ENCODE measurements at places on chromosomes 13 and 19.

DNA sequence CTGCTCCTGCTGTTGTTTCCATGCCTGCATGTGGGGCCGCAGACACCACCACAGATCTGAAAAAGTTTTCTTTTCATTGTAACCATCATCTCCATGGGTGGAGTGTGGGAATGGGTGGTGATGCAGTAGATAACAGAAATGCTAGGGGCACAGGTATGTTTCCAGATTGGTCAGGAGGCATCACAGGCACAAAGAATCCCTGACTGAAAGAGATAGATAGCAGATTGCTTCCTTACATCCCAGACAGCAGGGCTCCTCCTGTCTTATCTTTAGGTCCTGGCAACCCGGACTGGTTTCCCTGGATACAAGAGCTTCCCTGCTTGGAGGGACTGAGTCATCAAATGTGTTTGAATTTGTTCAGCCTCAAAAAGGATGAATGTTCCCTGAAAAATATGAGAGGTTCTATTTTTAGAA, 1937.6 kb downstream of the PCDH9 start:
- DNase-seq: no peak

GRCh38 chr13:72959643-72960042, 99.2 kb upstream of the KLF5 start:
- no peak for DNase-seq

GRCh38 chr13:114143806-114144605, 11.6 kb upstream of the RASA3 start:
- no peak for DNase-seq

DNA sequence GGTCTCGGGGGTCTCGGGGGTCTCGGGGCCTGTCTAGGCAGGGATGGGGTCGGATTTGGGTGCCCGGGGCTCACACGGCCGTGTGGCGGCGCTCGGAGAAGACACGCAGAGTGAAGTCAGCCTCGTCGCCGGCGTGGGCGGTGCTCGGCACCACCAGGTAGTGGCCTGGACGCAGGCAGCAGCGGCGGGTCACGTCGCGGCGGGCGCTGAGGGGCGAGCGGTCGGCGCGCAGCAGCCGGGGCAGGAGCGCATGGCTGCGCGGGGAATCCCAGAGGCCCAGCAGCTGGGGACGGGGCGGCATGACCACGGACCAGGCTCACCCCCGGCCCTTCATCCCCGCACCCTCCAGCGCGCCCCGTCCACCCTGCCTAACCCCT, 8.2 kb downstream of the CAPN12 start:
- peak; percentile 60 for DNase-seq

GRCh38 chr19:13537454-13537853, 31.2 kb upstream of the CACNA1A start:
- DNase-seq: no peak

DNA sequence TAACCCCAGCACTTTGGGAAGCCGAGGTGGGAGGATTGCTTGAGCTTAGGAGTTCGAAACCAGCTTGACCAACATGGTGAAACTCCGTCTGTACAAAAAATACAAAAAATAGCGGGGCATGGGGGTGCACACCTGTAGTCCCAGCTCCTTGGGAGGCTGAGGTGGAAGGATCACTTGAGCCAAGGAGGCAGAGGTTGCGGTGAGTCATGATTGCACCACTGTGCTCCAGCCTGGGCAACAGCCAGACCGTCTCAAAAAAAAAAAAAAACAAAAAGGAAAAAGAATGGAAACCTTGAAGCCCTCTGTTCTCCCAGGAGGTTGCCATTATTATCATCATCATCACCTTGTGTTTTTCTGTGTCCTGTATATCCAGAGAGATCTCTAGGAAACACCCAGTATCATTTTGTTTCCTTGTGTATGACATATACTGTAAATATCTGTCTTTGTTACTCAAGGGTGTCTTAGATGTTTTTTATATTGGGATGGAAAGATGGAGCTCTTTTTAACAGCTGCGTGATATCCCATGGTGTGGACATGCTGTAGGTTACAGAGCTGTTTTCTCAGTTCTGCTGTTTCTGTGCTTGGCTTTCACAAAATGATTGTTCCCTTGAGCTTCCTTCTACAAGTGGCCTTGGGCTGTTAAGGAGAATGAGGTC, 11.8 kb downstream of the CHAF1A start:
- no peak for DNase-seq

- no peak for DNase-seq
These were observed 8.3 kb downstream of the PODNL1 start for GRCh38 chr19:13929956-13930355.

DNA sequence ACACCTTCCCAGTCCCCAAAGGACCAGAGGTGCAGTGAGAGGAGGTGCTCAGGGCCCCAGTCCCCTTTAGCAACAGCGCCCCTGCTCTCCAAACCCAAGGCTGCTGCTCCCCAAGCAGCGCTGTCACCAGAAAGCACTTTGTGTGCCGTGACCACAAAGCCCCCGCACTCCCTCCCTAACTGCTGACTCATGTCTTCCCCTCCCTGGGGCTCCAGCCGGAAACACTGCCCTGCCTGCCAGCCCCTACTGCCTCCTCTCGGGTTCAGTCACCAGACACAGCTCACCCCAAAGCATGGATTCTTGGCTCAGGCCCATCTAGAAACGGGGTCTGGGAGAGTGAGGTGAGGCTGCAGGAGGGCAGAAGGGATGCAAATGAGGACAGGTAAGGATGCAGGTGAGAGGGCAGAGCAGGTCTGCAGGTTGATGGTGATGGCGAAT, 4.9 kb upstream of the TNFSF14 start:
- peak; percentile 85 for DNase-seq

DNA sequence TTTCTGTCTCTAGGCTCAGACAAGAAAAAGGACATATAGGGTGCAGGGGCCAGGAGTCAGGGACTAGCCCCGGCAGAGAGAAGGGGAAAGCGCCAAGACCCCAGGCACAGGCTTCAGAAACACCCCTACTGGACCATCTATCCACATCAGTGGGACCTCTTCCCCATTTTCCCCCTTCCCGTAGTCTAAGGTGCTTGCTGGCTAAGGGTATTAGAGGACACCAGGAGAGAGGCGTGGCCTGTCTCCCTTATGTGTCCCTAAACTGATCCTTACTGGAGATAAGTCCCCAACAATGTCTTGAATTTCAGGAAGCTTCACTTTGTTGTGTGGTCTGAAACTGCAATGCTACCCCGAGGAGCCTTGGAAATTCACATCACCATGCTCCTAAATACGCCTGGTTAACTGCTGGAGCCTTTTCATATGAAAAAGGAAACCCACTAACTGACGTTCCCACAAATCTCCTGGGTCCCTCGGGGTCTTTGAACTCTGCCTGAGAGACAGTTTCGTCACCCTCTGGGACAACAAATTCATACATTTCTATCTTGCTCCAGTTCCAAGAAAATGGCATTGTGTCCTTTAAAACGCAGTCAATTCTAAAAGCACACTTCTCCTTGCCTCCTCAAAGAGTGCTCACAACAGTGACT, 197.7 kb downstream of the COL4A1 start:
- DNase-seq: no peak

DNA sequence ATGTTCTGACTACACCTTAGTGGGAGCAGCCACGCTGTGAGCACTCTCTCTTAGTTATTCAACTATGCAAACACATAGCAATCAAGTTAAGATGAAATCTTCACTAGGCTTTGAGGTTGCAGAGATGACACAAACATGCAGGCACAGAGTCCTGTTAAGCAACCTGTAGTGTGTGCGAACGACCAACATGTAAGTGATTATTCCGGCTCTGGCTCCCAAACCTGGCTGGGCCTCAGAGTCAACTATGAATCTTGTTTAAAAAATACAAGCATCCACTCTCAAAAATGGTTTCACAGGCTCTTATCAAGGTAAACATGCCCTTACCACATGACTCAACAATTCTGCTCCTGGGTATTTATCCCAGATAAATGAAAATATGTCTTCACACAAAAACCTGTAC, 91.4 kb downstream of the IRS2 start:
- no peak for DNase-seq

DNA sequence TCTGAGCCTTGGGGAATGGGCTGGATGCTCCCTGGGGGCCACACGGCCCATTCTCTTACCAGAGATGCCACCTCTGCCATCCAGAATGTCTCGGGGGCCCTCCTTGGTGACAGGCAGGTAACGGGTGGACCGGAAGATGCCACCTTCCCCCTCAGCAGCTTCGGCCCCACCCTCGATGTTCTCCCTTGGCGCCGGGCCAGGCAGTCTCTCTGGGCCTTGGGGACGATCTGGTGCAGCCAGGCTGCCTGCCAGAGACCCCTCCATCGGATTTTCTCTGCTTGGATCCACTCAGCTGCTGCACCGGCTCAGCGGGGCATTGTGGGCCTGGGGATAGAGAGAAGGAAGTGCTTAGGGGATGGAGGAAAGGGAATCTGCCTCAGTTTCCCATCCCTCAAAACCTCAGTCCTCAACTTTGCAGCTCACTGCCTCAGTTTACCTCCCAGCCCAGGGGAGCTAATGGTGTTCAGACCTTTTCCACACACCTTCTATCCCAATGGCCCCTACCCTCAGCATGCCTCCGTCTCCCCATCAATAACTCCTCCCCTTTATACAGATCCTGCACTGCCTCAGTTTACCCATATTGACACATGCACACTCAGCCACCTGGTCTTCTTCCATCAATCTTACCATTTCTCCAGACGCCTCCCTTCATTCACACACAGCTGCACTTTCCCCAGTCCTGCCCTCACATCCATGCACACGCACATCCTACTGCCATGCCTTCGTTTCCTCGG, 1.5 kb downstream of the WIZ start:
- DNase-seq: no peak

GRCh38 chr19:14440049-14440448, 6.9 kb downstream of the PKN1 start:
- peak; percentile 70 for DNase-seq

DNA sequence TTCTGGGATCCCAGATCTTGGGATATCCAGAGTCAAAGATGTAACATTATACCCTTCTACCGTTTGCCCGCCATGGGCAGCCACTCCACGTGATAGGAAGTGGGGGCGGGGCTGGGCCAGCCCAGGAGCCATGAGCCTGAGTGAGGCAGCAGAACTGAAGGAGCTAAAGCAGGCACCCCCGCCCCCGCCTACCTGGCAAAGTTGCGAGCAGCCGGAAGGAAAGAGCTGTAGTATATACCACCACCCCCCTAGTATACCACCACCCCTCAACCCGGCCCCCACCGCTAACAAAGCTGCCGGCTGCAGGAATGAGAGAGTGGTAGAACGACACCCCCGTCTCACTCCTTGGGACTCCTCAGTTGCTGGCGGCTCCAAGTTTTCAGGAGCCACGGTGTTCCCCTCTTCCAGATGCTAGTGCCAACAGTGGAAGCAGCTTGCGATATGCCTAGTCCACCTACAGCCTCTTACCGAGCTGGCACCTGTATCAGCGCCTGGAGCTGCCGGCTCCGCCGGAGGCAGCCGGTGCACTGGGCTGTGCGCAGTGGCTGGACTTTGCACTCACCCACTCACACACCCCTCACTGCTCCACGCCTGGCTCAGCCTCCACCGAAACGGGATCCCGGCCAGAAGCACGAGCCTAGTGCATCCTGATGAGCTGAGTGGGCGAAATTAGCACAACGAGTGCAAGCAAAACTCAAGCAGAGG, 230.7 kb upstream of the PRR20A start:
- no peak for DNase-seq

GRCh38 chr19:53870485-53870844, 2.8 kb downstream of the MYADM start:
- no peak for DNase-seq

DNA sequence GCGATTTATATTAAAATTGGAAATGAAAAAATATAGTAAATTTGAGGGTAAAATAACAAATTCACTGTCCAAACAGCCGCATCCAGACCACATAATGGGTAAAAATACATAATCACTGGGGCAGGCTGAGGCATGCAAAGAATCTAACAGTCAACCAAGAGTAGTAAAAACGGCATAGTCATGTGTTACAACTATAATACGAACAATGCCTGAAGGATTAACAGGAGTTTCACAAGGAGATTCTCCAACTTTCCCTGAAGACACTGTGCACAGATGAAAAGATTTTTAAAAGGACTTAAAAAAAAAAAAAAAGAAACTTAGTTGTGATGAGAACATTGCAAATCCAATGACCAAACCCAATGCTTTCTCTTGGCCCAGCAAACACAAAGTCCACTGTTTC, 20.4 kb upstream of the ATXN8OS start:
- no peak for DNase-seq

- no peak for DNase-seq
These were observed 64.8 kb downstream of the DCT start for GRCh38 chr13:94414708-94415107.

DNA sequence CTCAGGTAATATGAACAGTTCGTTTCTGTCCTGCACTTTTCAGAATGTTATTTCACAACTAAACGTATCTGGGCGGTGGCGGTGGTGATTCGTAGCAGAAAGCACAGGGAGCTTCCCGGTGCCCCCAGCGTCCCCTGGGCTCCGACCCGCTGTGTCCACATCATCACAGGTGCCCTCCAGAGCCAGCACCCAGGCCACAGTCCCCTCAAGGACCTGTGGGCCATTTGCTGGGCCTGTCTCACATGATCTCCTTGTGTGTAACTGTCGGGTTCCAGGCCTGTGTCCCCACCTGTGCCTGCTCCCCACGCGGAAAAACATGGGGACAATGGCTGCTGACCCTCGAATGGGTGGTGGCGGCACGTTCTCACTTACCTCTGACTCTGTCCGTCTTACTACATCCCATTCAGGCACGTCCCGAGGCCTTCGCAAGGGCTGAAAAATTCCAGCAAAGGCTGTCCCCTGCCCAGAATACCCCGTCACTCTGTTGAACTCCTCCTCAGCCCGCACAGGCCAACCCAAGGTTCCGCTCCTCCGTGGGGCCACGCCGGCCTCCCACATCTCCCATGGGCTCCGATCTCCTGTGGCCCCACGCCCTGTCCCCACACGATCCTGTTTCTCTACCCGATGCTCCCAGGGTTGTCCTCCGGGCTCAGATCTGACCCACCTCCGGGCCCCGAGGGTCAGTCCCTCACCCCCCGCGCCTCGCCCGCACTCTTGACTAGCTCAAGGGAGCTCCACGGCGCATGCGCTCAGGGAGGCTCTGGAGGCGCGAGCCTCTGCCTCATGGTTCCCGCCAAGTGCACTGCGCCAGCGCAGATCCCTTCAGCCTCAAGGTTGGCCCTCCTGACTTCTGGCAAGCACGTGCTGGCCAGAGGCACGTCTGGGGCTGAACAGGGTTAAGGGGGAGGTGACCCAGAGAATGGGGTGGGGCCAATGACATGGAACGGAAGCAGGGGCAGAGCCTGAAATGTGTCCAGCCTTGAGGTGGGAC, 21.2 kb downstream of the DEDD2 start:
- DNase-seq: no peak

GRCh38 chr13:29319451-29319850, 276.0 kb downstream of the SLC7A1 start:
- DNase-seq: no peak

- no peak for DNase-seq
These were observed 2.8 kb upstream of the SYDE1 start for GRCh38 chr19:15104411-15104810.
